Esophagus squamous epithelium (tissue), 5 donors: ENCODE measurements at places on chromosomes 16 and 17.

DNA sequence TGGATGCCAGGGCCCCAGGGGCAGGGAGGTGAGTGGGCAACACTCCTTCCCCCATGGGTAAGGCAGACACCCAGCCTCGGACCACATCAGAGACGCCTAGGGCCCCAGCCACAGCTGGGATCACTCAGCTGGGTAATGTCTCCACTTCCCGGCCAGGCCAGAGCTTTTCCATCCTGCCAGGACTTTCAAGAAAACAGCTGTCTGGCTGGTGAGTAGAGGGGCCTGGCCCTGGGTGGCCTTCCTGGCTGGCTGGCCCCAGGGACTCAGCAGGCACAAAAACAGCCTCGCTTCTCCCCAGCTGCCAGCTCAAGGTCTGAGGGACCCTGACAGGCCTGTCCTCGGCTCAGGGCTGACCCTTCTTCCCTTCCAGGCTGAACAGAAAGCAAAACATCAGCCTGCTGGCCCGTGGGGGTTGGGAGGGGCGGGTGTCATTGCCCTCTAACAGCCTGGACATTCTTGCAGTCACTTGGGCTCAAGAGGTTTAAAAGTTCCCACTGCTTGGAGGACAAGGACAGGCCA lies 45.3 kb upstream of the JPH3 start:
- no peak for DNase-seq

- no peak for DNase-seq
Observed at GRCh38 chr17:77527409-77527808, 386.6 kb downstream of the SEC14L1 start.

DNA sequence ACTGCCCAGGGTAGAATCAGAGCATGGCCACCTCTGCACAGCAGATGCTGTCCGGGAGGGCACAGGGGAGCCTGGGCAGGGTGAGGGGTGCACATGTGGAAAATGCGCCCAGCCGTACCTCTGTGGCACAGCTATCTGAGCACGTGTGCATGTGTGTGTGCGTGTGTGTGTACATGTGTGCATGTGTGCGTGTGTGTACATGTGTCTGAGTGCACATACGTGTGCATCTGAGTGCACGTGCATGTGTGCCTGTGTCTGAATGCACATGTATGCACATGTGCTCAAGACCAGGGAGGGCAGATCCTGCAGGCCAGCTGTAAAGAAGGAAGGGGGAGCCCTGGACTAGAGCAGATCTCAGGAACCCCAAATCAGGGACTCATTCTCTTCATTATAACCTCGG lies 37.3 kb upstream of the ENPP7 start:
- no peak for DNase-seq

GRCh38 chr17:7097940-7098339 lies 16.7 kb downstream of the ASGR2 start:
- DNase-seq: no peak

GRCh38 chr17:73359987-73360410 lies 48.2 kb upstream of the CDC42EP4 start:
- DNase-seq: no peak

DNA sequence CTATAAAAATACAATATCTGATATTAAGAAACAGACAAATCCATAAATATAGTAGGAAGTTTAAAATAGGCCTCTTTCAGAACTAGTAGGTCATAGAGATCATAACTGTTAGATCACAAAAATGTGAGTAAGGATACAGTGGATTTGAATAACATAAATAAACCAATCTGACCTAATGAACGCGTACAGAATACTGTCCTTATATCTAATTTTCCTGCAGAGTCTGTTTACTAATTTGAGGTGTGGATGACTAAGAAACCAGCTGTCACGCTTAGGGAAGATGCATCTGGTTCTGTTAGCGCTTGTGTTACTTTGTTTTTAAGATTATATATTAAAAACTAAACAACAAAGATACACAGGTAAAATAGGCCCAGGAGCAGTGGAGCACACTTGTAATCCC lies 14.8 kb downstream of the CPD start:
- no peak for DNase-seq

- no peak for DNase-seq
Observed at GRCh38 chr16:24851700-24852099, 5.9 kb downstream of the SLC5A11 start.

DNA sequence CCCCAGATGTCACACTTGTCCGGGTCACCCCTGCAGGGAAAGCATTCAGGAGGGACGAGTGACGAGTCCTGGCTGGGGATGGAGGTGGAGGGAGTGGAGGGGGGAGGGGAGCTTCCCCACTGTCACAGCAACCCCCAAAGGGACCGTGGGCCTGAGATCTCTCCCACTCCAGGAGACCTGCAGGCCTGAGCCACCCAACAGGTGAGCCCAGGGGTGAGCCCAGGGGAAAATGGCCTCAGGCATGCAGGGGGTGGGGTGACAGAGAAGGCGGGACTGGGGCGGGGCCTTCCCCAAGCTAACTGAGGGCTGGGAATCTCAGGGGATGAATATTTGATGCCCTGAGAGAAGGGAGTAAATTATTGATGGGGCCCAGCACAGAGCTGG lies 2.4 kb downstream of the USH1G start:
- DNase-seq: no peak

- DNase-seq: no peak
Observed at GRCh38 chr16:60060731-60061130, 1326.6 kb upstream of the GOT2 start.

GRCh38 chr16:2774161-2774891 lies 2.8 kb downstream of the ELOB start:
- DNase-seq: no peak

DNA sequence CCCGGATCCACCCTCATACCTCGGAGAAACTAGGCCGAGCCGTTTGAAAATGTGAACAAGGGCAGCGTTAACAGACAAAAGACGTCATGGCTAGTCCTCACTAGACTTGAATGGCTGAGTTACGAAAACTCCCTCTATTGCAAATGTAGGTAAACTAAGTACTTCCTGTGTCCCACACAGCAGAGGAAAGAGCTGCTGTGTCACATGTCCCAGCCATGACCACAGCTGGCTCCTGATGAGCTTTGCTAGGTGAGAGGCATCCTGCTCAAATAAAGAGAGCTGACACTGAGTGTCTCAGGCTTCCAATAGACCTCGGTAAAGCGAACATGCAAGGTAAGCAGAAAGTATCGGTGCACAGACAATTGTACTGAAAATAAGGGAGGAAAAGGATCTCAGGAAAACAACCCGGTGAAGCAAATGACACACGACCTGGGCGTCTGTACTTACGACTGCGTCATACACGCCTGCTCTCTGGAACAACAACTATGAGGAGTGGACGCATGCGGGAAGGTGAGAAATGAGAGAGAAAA lies 26.0 kb downstream of the TMEM204 start:
- DNase-seq: no peak

- DNase-seq: no peak
Observed at GRCh38 chr16:70577256-70577698, 53.7 kb downstream of the SF3B3 start.

GRCh38 chr16:68356249-68356918 lies 45.6 kb downstream of the PRMT7 start:
- no peak for DNase-seq

DNA sequence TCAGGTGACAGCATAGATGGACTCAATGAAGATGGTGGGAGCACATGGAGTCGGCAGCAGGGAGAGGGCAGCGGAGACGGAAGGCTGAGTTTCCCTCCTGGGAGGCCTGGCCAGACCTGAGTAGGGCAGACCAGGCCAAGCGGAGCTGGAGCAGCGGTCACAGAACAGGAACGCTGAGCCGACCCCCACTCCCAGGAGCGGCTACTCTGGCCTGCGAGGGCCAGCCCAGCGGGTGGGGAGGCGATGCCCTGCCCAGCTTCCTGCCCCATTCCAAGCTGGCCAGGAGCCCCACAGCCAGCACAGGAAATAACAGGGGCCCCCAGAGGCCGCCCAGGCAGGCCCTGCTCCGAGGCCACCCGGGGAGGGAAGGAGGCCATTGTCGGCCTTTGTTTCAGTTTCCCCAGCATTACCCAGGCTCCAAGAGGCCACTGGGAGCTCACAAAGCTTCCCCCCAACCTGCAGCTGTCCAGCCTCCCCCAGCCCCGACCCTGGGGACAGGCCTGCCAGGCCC lies 79.8 kb downstream of the ZNF423 start:
- no peak for DNase-seq

DNA sequence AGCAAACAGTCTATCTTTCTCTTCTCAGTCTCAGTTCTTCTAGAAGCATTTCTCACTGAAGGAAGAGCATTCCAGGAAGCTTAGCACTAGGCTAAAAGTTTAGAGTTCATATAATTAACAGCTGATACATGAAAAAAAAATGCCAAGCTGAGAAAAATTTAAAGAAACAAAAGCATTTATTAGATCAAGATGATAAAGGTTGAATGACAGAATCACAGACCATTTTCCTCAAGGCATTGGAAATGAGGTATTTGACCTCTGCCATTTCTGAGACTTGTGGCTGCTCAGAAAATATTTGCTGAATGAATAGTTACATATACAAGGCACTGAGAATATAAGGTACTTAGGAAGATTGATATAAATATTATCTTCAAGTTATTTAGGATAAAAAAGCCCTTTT lies 901.6 kb upstream of the GOT2 start:
- no peak for DNase-seq

- DNase-seq: no peak
Observed at GRCh38 chr16:86886651-86887050, 308.3 kb downstream of the FOXL1 start.

DNA sequence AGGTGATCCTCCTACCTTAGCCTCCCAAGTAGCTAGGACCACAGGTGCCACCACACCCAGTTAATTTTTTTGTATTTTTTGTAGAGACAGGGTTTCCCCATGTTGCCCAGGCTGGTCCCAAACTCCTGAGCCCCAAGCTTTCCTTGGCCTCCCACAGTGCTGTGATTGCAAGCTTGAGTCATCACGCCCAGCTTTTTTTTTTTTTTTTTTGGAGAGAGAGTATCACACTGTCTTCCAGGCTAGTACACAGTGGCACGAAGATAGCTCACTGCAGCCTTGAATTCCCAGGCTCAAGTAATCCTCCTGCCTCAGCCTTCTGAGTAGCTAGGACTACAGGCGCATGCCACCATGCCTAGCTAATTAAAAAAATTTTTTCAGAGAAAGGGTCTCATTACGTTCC lies 27.2 kb downstream of the HEATR9 start:
- DNase-seq: no peak

GRCh38 chr16:75644240-75645012 lies 3.0 kb downstream of the KARS1 start:
- no peak for DNase-seq

DNA sequence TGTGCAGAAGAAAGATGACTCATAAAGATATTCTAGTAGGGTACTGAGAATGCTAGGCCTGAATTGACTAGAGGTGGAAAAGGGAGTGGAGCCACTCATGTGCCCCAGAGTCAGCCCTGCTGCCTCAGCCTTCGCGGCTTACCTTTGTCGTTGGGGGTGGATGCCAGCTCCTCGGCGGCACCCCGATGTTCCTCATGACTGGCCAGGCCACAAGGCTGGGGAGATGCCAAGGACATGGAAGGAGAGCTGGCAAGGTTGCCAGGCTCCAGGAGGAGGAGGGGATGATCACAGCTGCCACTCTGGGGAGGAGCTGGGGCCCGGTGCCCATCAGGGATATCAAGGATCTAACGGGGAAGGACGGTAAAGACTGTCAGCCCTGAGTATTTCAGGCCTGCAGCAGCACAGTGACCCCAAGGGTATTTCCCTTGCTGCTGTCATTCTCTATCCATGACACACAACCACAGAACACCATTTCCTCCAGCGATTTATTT lies 9.7 kb upstream of the SLC35B1 start:
- no peak for DNase-seq

GRCh38 chr16:58792188-58792587 lies 58.1 kb upstream of the GOT2 start:
- no peak for DNase-seq

DNA sequence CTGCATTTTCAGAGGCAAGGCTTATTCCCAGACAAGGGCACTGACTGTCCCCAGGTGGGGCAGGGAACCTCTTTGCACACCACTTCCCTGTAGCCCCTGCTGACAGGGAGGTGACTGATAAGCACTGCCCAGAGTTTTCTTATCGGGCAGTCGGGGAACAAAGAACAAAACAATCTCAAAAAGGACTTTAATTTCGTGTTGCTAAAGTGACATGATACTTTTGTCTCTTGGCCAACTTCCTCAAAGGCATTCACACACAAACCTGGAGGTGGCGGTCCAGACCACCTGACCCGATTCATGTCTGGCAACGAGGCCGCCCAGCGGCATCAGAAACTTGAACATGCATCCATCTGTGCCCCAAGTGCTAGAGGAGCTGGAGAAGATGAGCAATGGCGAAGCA lies 28.9 kb downstream of the ZDHHC7 start:
- DNase-seq: no peak

- no peak for DNase-seq
Observed at GRCh38 chr17:29003289-29003688, 2.5 kb downstream of the SEZ6 start.

GRCh38 chr16:14347706-14348105 lies 276.6 kb downstream of the MRTFB start:
- no peak for DNase-seq

DNA sequence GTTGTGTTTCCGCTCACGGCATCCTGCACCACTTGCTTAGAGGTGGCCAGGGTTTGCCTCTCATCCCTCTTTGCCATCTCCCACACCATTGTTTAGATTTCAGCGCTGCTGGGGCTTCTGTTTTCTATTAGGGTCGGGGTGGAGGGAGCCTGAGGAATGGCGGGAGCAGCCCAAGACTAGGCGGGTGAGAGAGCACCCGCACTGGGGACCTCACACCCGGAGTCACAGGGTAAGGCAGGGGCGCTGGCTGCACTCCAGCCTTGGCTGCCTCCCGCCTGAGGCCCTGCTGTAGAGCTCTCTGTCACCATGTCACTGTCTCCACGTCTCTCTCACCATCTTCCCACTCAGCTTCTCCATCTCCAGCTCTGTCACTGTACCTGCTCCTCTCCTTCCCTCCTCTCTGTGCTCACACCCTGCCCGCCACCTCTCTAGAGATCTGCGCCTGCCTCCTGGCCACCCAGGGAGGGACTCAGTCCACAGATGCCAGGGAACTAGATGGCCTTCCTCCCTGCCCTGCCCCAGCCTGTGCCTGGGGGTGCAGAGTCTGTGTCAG lies 32.8 kb upstream of the ABCC3 start:
- DNase-seq: no peak

DNA sequence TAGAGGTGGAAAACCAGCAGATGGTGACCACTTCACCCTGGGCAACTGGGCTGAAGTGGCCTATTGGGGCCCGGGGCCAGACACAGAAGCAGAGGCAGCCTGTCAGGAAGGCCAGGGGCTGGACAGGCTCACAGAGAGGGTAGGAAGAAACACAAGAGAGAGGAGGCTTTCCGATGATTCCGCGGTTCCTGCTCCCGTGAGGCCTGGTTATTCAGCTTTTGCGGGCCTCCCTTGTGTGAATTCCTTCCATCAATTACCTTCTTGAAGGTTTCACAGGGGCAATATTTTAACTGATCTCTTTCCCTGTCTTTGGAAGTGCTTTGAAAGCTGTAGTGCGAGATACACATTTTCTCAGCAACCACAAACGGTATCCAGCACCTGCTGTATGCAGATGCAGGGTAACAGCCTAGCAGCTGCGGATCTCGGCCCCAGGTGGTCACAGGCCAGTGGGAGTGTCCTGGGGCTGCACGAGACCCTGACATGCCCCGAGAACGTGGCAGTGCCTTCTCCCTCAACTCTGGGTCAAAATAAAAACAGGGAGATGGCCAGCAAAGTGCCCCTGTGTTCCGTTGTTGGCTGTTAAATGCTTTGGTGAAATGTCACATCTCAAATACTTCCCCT lies 11.6 kb upstream of the CMIP start:
- no peak for DNase-seq

- no peak for DNase-seq
Observed at GRCh38 chr16:64857411-64857810, 264.5 kb downstream of the CDH11 start.

- DNase-seq: no peak
Observed at GRCh38 chr16:5895976-5896375, 798.4 kb upstream of the EEF2KMT start.
